ENCODE measurements at places on chromosomes 12 and 14.

DNA sequence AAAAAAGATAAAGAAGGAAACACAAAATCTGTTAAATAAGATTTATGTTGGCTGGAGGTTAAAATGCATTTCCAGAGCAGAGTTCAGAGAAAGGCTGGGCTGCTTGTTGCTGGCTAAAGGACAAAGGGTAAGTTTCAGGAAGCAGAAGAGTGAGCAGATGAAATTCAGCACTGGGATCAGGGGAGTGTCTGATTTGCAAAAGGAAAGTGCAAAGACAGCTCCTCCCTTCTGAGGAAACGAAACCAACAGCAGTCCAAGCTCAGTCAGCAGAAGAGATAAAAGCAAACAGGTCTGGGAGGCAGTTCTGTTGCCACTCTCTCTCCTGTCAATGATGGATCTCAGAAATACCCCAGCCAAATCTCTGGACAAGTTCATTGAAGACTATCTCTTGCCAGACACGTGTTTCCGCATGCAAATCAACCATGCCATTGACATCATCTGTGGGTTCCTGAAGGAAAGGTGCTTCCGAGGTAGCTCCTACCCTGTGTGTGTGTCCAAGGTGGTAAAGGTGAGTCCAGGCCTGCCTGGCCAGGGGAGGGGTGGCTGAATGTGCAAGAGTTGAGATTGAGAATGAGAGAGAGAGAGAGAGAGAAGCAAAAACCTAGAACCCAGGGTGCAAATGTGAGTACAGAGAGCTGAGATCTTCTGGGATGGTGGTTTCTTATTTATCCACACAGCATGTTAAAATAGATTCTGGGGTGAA lies at the start of gene OAS1:
OAS1 (plus strand) TSS at position 251 of the 703 bp plus-strand sequence; CDS start at position 329, 78 bp downstream.
- DNase-seq, result no peak

- no peak for DNase-seq
These were observed 3.6 kb downstream of the AKAP6 start for GRCh38 chr14:32332415-32333316.

- DNase-seq, result peak; percentile 54
These were observed 14.7 kb downstream of the GPR68 start for GRCh38 chr14:91229743-91230200.

- no peak for DNase-seq
These were observed 284.5 kb upstream of the E2F7 start for GRCh38 chr12:77349689-77350370.

DNA sequence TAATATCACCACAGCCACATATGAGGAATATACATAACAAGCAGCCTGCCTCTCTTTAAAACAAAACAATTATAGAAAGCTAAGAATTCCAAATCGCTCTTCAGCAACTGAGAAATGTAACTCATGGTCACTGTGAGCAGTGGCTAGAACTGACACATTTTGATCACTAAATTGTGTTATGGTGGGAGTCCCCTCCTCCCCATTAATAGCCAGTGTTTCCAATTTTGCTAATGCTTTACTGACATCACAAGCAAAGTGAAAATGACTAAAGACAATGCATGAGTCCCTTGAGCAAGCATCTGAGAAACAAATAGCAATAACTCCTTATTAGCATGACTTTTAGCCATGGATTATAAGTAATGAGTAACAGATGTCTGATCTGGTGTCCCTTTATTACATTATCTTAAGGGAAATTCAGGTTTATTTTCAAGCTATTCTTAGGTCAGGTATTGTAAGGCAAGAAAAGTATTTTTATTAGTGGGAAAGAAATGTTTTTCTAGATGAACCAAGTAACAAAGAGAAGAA lies 148.3 kb downstream of the KCNH5 start:
- DNase-seq, result no peak

- no peak for DNase-seq
These were observed 75.9 kb upstream of the RERGL start for GRCh38 chr12:18165889-18166288.

DNA sequence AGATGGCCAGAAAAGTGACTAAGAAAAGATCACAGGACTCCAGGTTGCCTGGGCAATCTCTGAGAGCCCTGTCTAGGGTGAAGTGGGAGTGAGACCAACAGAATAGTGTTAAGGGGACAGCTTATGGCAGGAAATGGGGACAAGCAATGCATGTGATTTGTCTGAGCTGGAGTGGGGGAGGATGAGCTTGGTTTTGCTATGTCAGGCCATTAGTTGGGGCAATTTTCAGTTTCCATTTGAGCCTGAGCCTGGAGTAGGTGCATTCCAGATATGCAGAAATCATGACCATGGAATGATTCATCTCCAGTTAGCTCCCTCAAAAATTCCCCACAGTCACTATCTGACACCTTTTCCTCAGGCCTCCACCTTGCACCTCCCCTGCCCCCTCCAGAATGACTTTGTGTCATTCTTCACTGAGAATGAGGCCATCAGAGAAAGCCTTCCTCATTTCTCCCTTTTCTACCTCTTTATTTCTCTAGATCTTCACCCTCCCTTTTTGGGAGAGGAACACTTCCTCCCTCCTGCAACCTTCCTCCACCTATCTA lies 150.9 kb upstream of the PLEKHG7 start:
- DNase-seq, result peak; percentile 1

DNA sequence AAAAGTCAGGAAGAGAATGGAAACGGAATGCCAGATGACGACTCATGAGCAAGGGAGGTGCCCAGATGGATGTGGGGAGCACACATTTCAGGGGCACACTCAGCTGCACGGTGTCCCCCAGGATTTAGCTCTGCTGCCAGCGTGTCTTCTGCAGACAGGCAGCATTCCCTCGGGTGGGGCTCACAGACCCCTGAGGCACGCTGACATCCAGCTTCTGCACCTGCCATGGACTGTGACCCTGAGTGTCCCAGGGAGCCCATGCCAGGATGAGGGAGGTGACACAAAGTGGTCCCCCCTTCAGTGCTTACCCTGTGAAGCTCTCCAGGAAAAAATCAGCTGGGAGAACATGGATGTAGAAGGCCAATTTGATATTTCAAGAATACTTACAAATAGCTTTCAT lies 84.2 kb downstream of the PIWIL1 start:
- DNase-seq, result no peak

DNA sequence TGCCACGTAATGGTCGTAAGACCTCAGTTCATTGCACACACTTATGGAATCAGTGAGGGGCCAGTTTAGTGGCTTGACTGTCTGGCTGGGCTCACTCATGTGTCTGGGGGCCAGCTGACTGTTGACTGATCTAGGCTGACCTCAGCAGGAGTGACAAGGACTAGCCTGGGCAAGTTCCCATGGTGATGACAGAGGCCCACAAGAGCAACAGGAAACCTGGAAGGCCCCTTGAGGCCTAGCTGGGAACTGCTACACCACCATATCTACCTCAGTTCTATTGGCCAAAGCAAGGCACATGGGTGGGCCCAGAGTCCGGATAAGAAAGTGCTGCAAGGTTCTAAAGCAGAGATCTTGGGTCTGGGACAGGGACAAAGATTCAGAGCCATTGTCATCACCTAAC lies 21.3 kb upstream of the RFLNA start:
- no peak for DNase-seq

- DNase-seq, result no peak
These were observed 121.7 kb downstream of the RALGAPA1 start for GRCh38 chr14:35687335-35687939.

DNA sequence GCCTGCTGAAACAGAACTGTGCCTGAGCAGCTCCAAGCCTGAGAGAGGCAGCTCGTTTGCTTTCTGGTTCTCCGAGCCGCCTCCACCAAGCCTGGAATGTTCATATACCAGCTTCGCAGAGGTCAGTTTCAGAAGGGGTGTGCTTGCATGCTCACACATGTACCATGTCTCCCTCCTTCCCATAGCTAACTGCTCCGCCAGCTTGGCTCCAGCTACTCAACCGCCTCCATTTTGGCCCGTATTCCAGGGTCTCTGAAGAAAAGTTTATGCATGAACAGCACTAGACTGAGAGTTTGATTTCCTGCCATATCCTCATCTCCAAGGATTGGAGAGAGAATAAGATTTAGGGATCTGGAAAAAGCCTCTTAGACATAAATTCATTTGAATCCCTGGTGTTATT lies 103.7 kb downstream of the SMOC1 start:
- DNase-seq, result no peak
